Stimulated activated CD4-positive, alpha-beta T cell treated with anti-CD3 and anti-CD28 coated beads, Interleukin-1b, Interleukin-23, amount 100 ng/mL, for 1 hour (primary cell): ENCODE measurements at places on chromosomes 3 and 15.

DNA sequence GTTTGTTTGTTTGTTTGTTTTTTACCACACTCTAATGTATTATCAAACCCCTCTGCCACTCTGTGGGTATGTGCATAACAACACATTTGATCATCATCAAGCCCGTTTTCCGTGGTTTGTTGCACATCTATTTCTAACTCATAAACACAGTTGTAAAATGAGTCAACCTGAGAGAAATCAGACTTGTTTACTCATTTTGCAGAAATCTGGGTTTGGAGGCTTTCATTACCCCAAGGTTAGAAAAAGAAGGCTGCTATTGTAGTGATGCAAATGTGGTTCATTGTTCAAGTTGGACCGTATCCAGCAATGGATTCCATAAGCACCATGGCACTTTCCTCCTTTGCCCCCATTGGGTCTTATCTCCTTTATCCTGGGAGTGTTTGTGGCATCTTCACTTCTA lies 353.2 kb upstream of the SOX2 start:
- no peak for DNase-seq

- DNase-seq = no peak
Measured at GRCh38 chr3:53170325-53171063, 9.5 kb downstream of the PRKCD start.

- no peak for DNase-seq
Measured at GRCh38 chr3:10568549-10568948, 63.2 kb upstream of the ATP2B2 start.

DNA sequence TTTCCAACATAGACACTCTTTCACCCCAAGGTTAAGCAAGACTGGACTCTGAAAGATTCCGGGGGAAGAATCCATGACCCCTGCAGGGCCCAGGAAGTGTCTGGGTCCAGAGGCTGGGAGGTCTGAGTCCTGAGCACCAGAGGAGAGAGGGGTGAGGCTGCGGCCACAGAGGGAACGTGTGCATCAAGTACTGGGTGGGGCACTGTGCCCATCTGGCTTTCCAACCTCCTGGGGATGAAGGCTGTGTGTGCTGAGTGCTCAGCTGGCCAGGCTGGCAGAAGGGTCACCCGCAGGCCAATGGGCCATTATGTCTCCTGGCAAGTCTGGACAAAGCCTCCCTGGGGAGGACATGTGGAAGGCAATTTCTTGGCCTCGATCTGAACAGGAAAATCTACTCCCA lies 3.3 kb downstream of the CHRNA3 start:
- DNase-seq = no peak

GRCh38 chr3:2078821-2079220 lies 19.8 kb upstream of the CNTN4 start:
- no peak for DNase-seq

- DNase-seq = no peak
Measured at GRCh38 chr3:71684757-71685386, 40.3 kb downstream of the EIF4E3 start.

- DNase-seq = no peak
Measured at GRCh38 chr3:55558316-55558715, 71.2 kb upstream of the WNT5A start.

DNA sequence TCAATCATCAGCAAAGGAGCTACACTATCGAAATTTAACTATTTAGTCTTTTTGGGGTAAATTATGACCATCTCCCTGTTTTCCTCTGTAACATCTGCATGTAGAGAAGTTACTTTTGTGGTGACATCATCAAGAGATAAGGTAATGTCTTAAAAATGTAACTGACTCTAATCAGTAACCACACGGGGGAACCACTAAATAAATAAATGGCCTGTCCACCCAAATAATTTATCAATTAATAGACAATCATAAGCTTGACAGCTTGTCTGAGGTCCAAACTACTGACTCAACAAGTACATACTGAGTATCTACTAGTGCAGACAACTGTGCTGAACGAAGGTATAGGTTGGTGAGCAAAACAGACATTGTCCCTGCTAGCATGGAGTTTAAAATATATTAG lies 219.3 kb downstream of the SLC9A9 start:
- DNase-seq = no peak

DNA sequence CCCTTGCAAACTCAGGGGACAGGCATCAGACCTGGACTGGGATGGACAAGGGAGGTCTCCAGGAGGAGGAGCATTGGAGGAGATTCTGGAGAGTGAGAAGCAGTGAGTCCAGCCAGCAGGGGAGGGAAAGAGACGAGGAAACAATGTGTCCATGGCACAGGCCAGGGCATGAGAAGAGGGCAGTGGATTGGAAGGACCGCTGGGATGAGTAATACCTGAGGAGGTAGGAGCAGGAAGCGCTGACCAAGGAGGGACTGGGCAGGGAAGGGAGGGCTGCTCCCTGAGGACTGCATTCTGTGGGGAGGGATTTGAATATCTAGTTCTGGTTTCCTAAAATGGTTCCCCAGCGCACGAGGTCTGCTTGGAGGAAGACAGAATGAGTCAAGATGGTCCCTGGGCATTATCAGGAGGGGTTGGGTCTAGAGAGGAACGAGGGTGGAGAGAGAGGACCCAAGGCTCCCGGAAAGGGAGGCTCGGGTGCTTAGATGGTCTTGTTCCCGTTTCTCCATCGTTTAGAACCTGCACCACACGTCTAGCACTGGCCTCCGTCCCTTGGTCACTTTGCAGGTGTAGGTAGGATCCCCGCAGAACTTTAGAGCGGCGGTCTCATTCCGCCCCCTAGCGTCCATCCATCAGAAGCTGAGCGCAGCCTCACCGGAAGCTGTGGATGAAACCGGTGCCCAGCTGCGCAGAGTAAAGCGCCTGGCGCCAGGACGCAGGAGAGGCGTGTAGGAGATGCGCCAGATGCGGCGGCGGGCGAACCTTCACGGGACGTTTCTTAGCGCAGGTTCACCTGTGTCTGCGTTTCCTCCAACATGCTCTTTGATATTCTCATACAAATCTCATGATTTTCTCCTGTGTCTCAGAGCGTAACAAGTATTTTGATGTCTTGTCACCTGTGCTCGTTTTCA lies 190.7 kb upstream of the NDN start:
- DNase-seq = no peak

GRCh38 chr3:50254577-50255250 lies 14.2 kb upstream of the SEMA3B start:
- DNase-seq = no peak

DNA sequence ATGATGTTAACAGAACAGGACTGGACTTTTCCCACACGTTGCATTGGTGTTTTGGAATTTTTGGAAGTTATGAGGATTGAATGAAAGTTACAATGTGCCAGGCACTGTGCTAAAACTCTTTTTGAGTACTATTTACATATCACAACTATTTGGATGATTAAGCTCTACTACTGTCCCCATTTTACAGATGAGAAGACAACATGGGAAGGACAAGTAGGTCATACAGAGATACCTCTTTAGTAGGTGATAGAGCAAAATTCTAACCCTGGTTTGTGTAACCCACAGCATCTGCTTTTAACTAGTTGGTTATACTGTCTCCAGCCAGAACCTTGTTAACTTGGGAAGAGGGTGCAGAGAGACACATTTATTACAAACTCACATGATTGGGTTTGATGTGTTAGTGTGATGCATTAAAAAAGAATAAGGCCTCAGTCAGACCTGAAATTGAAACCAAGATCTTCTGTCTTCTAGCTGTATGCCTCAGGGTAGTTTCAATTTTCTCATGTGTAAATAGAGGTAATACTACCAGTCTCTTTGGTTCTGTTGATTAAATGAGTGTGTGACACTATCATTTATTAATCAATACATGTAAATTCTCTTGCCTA lies 1.4 kb downstream of the NDUFB4 start:
- DNase-seq = no peak

- DNase-seq = no peak
Measured at GRCh38 chr3:63949005-63949404, 36.8 kb upstream of the SCAANT1 start.

GRCh38 chr3:36397841-36398240 lies 17.5 kb downstream of the STAC start:
- no peak for DNase-seq

GRCh38 chr15:85672332-85673084 lies 122.2 kb downstream of the KLHL25 start:
- DNase-seq = no peak

GRCh38 chr15:40582726-40583246 lies 11.3 kb upstream of the KNL1 start:
- DNase-seq = no peak

- DNase-seq = no peak
Measured at GRCh38 chr15:33159726-33160453, 34.6 kb downstream of the FMN1 start.

DNA sequence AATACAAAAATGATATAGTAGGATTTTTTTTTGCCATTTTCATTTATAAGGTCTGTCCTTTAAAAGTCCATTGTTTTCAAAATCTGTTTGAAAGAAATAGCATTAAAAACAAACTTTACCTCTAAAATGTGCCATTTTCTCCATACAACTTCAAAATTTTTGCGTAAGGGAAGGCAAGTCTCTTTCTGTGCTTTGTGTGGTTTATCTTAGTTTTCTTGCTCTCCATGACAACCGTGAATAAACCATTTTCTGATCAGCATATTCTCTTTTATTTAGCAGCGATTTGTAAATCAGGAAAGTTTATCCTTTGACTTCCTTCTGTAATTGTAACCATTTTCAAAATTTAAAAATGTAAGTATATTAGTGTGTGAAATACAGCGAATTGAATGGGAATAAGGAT lies 147.9 kb upstream of the CGNL1 start:
- no peak for DNase-seq

DNA sequence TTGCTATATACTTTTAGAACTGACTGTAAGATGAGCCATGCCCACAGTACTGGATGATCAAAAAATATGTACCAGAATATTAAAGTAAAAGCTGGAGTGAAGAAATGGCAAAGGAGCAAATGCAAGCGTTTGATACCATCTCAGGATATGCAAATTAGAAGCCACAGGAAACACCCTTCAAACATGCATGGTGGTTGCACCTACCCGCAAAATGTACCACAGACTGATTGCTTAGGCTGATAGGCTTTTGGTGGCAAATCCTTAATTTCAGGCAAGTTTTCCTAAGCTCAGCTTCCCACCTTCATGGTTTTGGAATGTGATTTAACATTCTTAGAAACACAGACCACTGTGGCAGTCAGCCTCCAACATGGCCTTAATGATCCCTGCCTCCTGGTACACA lies 149.0 kb downstream of the PDZRN3 start:
- DNase-seq = no peak

DNA sequence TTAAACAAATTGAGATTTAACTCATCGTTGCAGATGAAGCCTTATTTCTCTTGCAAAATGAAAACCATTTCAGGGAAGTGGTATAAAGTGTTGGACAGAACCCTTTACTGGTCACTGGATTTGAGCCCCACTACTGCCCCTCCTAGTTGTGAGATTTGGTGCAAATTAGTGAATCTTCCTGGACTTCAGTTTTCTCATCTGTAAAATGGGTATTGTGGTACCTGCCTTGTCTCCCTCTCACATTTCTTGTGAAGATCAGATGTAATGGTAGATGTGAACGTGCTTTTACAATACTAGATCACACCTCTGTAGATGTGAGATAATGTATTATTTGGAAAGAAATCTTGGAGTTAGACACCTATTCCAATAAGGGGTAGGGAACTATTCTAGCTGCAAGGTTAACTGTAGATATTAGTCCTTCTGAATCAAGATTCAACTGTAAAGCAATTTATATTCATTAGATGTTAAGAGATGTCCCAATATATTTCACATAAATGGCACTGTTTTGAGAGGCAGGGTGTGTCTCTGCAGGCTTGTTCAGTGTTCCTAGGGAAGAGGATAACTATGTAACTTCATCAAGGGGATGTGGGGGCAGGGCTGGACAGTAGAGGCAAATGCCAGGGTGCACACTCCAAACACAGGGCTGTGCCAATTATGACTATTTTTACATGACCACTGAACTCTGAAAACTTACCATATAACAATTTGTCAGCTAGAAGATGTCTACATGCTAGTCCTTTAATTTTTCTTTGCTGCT lies 112.4 kb upstream of the PFN2 start:
- DNase-seq = no peak

DNA sequence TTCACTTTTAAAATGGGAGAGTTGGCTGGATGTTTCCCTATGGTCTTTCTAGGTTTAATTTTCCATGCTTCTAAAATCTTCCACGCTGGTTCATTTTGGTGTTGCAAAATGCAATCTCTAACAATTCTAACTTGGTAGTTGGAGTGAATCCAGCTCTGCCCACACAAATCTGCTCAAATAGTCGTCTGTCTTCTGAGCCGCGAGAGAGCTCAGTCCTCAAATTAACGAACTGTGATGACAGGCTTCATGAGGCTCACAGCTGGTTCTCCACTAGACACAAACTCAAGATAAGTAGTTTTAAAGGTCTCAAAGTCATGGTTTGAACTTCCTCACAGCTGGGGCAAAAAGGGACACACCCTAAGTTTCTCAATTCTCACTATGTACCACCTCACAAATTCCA lies 178.6 kb upstream of the LYSMD4 start:
- DNase-seq = no peak

DNA sequence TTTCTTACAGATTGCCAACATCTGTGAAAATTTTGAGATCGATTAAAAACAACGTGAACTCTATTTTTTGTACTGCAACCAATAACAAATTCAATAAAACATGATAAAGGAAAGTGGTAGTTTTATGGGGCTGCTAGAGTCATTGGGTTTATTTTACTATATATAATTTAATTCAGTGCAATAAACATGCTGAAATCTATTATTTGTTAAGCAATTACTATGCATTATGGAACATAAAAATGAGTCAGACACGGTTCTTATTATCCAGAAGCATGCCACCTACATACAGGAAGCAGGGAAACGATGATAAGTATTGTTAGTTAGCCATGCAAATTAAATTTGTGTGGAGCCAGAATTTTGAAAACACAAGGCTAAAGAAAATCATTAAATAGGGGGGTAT lies 27.2 kb downstream of the NPHP3 start:
- no peak for DNase-seq

DNA sequence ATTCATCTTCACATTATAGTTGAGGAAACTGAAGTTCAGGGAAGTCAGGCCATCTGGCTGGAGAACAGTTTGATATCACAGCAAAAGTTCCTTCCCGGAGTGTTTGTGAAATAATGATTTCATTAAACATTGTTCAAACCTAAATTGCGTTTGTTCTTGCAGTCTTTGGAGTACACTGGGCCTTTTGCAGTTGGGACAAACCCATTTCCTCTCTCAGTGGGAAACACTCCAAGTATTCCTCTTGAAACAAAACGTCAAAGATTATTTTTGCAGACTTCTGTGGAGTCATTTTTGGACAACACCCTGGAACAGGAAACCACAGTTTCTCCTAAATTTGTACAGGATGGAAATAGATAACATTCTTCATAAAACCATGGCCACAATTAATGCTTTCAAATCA lies 287.5 kb downstream of the PTPRG start:
- DNase-seq = no peak

- no peak for DNase-seq
Measured at GRCh38 chr3:190526787-190527762, 13.2 kb downstream of the IL1RAP start.

DNA sequence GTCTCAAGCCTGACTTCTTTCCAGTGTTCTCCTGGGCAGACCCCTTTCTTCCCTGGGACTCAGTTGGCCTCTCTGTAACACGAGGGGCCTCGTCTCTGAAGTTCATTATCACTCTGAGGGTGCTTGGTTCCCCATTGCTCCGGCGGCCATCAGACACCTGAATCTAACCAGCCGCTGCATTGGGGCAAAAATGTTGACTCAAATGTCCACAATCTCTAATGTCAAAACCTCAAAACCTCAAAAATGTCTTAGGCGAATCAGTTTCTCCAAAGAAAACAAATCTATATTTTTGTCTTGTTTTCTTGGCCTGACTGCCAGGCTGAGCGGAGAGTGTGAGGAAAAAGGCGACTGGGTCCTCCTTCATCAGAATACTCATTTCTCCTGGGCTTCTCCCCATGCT lies 220.7 kb downstream of the VPS13C start:
- DNase-seq = no peak
